ENCODE measurements at places on chromosomes 12 and 14. TPM values are rescaled to one million over a fixed set of nuclear protein-coding genes. Genes with fewer than 3 reads are reported as not detected.

SMCO3 gene
- 0.20 TPM for total RNA-seq

RPGRIP1 gene
- total RNA-seq: 0.52 TPM

KRT71 gene
- total RNA-seq: not detected

PLD4 gene
- total RNA-seq: 0.27 TPM

DNA sequence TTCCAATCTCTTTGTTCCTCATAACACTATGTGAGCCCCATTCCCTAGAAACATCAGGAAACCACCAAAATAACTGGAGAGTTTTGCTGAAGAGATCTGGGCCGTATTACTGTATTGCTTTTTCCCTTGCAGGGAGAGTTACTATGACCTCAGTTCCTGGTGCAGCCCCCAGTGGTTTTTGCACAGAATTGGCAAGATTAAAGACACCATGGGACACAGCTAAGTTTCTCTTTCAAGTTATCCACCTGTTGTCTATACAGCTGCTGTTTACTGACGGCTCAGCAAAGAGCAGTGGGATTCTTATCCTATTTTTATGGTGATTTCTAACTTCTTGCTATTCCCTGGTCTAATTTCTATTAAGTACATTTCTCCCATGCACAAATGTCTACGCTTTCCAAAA is 77.1 kb upstream of the SLC35F4 start:
- DNase-seq: no peak

DNA sequence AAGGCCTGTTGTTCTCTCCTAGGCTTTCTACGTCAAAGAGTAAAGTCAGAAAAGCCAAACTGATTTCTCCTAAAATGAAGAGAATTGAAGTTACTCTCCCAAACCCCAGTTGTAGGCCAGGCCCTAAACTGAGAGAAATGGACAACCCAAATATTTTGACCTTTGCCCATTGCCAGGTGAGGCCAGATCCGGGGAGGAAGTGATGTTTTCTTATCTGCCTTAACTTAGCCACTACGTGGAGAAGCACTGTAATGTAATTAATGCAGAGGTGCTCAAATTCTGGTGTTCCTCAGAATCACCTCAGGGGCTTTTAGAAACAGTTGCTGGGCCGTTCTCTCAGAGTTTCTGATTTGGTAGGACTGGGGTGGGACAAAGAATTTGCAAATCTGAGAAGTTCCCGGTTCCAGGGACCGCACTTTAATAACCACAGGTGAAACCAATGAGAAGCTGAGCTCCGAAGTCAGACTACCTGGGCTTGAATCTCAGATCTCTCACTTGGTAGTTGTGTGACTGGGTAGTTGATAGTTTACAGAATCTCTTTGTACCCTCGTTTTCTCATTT is 73.2 kb downstream of the ETV6 start:
- no peak for DNase-seq

DNA sequence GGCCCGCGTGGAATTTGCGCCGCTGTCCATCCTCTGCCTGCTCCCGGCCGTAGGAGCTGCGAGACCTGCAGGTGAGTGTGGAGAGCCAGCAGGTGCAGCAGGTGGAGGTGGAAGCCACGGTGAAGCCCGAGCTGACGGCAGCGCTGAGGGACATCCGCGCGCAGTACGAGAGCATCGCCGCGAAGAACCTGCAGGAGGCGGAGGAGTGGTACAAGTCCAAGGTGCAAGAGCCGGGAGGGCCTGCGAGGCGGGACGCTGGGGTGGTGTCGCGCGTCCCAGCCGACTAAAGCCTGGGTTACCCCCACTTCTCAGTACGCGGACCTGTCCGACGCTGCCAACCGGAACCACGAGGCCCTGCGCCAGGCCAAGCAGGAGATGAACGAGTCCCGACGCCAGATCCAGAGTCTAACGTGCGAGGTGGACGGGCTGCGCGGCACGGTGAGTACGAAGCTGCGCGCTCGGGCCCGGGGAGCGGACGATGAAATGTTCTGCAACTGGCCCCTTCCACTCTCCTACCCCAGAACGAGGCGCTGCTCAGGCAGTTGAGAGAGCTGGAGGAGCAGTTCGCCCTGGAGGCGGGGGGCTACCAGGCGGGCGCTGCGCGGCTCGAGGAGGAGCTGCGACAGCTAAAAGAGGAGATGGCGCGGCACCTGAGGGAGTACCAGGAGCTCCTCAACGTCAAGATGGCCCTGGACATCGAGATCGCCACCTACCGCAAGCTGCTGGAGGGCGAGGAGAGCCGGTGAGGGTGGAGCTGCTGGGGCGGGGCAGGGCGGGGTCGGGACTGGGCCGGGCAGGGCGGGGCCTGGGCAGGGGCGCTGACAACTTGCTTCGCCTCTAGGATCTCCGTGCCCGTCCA is 2.1 kb downstream of the PRPH start:
- no peak for DNase-seq

DNA sequence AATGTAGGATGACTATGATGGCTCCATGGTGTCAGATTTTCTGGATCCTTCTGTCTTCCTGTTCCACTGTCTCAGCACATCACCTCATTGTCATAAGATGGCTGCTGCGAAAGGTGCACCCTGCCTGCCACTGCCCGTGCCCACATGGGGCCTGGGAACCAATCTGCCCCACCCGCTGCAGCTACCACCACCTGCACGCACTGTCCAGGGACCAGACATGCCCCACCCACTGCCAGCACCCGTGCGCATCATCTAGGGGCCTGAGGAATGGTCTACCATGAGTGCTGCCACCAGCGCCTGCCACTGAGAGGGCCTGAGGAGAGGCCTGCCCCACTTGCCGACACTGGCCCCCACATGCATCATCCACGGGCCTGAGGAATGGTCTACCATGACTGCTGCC is 23.8 kb downstream of the CYP46A1 start:
- DNase-seq: no peak

GRCh38 chr12:71456990-71457389 is 17.4 kb downstream of the LGR5 start:
- DNase-seq: no peak

- no peak for DNase-seq
Measured at GRCh38 chr14:36818794-36819384, 157.2 kb downstream of the PAX9 start.

DNA sequence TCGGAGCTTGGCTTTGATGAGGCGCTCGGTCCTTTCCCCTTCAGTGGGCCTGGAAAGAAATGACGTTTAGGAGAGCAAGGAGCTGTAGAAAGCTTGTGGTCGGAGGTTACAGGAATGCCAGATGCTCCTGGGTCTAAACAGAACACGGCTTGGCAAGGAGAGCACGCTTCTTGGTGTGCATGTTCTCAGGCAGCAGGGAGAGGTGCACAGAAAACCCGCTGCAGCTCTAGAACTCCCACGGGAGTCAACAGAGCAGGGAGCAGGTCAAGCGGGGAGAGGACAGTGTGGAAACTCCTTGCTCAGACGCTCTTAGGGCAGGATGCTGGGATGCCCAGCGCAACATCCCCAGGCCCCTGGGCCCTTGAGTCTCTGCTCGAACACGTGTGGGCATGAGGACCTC is 51.0 kb downstream of the SSH1 start:
- no peak for DNase-seq

All from left ventricle myocardium superior (tissue), 1 donor.